ENCODE measurements at places on chromosomes 4 and X.

- no peak for DNase-seq
These were observed 4.1 kb upstream of the GPC3 start for GRCh38 chrX:133989490-133989889.

DNA sequence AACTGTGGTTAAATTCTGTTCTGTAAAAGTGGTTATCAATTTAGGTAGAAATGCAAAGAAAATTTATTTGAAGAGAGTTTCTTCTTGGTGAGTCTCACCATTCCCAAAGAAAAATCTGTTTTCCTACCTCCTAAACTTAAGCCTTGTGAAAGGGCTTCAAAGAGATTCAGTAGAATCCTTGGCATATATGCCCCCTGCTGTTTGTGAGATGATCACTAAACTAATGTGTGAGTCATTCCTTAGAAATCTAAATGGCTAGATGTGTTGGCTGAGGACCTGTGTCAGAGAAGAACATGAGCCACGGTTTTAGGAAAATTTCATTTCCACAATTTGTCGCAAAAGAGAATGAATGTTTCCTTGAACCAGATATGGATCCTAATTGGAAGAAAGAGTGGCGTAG is 260.9 kb downstream of the SLC7A11 start:
- DNase-seq = no peak

DNA sequence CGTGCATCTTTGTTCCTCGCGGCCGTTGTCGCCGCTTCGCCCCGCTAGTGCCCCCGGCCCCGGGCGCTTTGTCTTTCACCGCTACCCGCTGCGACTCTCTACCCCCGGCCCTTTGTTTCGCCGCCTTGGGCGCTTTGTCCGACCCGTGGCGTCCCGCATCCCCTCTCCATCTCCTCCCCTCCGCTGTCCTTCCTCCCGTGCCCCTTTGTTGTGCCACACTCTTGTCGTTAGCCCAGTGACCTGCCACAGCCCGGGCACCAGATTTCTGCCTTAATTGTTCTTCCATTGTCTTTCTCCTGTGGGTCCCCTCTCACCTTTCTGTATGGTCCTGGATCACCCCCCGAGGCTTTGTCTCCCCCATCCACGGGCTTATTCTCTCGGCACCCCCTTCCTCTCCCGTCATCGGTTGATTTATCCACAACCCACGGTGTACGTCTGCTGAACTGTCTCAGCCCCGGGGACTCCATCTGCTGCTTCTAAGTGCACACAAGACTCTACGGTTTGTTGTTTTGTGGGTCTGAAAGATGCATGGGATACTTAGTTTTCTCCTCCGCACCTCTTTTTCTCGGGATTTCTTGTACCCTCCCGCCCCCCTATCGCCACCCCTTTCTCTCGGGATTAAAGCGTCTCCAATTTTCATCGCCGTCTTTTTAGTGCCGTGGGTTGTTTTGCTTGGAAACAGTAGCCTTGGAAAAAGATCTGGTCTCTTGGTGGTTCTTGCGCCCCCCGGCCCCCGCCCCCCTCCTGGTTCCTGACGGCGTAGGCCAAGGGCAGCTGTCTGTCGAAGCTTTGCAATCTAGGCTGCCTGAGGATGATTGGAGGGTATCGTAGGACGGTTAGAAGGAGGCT is 783 bp downstream of the RBPJ start:
- peak; percentile 45 for DNase-seq

GRCh38 chrX:103453655-103454054 is 65.6 kb downstream of the RAB40A start:
- DNase-seq = no peak

DNA sequence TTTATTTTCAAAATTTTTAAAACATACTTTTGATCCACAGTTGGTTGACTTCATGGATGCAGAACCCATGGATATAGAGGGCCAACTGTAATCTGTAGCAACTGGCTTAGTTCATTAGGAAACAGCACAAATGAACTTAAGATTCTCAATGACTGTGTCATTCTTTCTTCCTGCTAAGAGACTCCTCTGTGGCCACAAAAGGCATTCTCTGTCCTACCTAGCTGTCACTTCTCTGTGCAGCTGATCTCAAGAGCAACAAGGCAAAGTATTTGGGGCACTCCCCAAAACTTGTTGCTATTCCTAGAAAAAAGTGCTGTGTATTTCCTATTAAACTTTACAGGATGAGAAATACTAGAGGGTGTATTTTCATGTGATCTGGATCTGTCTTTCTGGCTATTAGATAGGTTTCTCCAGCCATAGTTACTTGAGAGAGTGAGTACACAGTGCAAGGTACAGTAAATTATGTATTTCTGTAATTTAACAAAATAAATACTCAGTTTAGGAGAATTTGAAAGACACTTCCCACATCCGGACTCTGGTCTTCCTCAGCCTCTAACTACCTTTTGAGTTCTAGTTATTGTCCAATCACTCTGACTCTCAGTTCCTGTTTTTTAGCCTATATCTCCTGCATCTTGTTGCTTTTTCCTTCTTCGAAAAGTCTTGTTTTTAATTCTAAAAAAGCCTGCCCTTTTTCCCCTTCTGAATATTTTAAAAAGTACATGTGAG is 21.8 kb downstream of the TLR2 start:
- no peak for DNase-seq

- DNase-seq = no peak
These were observed 17.1 kb downstream of the GPR34 start for GRCh38 chrX:41705680-41706374.

DNA sequence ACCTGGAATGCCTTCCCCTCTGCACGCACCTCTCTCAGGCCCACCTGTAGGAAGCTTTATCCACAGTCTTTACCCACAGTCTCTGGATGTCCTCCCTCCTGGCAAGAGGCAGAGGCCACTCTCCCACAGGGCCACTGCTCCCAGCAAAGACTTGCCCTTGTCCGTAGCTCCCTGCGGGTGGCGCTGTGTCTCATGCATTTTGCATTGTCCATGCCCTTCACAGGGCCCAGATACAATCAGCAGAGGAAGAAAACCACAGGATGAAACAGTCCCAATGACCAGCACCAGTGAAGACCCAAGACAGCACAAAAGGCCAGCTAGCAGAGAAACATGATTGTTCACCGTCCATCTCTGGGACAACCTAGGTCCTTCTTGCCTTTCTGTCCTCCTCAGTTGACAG is 2.1 kb upstream of the NSG1 start:
- no peak for DNase-seq

- DNase-seq = no peak
These were observed 4.3 kb upstream of the ARHGAP10 start for GRCh38 chr4:147727476-147728028.

DNA sequence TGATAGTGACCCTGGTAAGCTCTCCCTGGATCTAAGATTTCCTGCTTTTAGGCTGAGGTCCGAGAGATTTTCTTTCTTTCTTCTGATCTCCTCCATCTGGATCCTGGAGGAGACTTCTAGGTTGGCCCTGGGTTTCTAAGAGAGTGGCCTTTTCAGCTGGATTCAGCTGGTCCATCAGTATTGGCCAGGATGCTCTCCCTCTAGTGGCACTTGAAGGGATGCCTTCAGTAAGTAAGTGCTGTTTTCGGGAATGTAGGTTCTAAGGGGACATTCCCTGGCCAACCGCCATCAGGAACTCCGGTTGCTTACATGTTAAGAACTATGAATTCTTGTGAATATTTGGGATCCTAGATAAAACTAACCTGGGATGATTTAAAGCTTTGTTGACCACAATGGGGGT is 56.9 kb downstream of the SERTM2 start:
- peak; percentile 6 for DNase-seq

DNA sequence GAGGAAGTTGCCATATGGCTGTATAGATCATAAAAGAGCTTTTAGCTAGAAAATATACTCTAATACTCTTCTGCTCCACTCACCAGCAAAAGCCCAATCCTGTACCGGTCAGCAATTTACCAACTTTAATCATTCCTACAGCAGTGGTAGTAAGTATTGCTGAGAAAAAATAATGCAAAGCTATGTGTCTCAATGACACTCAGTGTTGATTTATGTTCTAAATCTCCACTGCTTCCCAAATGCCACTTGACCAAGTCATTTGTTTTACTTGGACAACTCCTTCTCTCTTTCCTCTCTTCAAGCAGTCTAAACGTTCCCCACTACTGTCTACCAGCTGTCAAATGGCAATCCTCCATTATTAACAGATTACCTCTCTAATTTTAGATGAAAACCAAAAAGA is 201.8 kb upstream of the GK2 start:
- no peak for DNase-seq

DNA sequence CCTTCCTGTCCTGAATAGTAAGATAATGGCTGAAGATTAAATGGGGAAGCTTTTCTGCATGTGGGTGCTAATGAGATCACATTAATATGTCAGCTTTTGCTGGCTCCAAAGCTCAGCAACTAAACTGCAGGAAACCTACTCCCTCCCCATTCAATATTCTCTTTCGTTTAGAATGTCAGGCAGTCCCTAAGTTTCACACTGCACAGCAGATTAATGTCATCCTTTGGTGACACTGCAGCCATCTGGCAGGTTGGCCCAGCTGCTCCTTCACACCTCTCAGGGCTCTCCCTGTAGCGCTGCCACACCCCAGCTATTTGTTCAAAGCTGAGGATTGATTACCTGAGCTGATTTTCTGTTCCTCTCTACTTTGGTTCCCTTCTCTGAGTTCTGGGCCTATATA is 110.5 kb downstream of the KDR start:
- no peak for DNase-seq

GRCh38 chr4:11471618-11472017 is 42.9 kb upstream of the HS3ST1 start:
- no peak for DNase-seq

GRCh38 chr4:81040012-81040659 is 9.6 kb downstream of the BMP3 start:
- DNase-seq = peak; percentile 49

DNA sequence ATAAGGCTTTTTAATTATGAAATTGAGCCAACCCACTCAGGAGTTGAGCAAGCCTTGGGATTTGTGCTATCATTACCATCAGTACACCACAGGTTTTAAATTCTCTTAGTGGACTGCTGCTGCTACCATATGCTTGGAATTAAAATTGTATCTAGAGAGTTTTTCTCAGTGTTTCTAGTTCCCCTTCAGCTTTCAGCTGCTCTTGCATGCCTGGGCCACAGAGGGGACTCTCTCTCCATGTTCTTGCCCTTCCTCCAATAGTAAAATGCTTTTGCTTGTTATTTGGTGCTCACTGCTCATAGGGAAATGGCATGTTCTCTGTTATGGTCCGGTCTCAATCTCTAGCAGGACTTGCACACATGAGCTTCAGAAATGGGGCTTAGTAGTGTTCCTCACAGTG is 101.9 kb downstream of the IGSF1 start:
- DNase-seq = no peak

DNA sequence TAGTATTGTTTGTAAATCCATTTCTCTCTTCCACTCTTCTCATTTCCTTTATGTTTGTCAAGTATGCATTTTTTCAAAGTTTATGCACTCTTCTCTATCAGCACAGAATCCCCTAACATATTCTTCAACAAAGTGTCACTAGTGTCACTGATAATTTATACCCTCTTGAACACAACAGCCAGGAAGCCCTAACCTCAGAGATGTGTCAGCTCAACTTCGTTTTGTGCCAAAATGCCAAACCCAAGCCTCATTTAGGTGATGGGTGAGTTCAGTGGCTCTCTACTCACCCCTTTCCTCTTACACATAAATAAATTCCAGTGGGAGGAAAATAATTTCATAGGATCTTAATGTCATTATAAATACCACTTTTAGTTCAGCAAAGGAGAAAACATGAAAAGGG is 22.4 kb upstream of the P2RY10 start:
- DNase-seq = no peak

- no peak for DNase-seq
These were observed 53.1 kb upstream of the C4orf50 start for GRCh38 chr4:6071191-6071958.

- DNase-seq = no peak
These were observed 44.6 kb upstream of the SORCS2 start for GRCh38 chr4:7147661-7148310.

DNA sequence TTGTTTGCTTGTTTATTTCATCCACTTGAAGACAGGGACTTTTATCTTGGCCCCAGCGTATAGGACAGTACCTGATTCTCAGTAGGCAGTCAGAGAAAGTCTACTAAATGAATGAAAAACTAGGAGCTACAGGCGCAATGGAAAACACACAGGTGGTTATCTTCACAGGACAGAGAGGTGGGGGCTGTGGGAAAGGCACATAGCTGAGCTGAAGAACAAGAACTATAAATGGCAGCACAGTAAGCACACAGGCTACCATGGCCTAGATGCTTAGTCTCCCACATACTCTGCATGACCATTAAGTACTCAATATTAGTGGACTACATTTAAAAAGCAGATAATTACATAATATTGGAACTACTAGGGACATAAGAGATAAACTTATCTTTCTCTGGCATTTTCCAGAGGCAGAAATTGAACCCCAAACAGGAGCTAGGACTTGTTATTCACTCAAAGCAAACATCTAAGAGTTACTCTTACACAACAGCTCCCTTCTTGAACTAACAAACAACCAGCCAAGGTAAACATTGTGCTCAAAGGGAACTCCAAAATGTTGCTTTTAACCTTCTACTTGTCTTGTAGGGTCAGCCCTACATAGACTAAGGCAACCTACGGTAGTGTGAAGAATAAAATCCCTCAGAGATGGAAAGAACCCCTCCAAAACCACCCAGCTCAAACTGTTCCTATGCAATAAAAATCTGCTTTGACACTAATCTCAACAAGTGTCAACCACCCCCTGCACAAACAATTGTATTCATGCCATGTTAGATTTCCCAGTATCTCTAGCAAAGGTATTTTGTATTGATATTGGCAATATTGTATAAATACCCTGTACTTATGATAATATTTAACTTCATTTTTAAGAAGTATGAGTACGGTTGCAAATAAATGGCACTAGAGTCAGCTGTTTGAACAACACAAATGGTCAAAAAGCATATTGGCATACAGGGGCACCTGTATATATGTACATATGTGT is 593.6 kb downstream of the KLHL13 start:
- no peak for DNase-seq

DNA sequence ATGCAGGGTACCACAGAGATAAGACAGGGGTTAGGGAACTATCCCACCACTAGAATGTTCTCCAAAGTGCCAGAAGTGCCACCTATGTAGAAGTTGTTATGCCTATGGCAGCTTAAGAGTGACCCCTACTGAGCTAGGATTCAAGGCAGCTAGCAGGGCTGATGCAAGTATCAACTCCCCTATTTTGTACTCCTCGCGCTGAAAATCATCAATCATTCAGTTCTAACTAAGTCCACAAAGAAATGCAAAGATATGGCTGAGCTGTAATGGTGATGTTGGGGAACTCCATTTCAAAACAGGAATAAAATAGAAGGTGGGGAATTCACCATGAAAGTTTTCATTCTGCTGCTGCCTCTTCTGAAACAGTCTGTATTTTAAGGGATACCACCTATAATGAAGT is 13.8 kb downstream of the ACSL4 start:
- no peak for DNase-seq

All from NCI-H1092 treated with DMSO at 0.1 percent for 48 hours (cell line).